Cerebellar nuclear complex (tissue), 1 donor: ENCODE measurements at places on chromosomes 16 and 17.

DNA sequence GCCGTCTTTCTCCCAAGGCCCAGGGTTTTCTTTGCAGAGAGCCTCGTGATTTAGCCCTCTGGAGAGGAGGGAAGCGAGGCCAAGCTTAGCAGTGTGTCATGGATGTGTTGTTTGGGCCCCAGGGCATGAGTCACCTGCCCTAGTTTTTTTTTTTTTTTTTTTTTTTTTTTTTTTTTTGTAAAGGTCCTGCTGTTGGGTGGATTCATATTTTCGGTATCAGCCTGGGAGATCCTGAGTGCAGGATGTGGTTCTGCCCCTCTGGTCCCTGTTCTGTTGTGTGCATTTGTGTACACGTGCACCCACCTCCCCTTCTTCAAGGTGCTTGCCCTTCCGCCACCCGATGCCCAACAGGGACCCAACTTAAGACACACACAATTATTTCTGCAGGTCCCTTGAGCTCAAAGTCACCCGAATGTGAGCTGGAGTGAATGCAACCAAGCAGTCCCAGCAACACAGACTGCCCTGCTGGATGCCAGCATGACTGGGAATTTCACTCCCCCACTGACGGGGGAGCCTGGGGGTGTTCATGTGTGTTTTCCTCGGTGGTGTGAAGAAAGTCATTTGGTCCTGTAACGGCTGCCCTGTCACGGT, 265.8 kb upstream of the TNRC6C start:
- no peak for DNase-seq

- no peak for DNase-seq
Observed at GRCh38 chr17:72531729-72532128, 410.9 kb downstream of the SOX9 start.

DNA sequence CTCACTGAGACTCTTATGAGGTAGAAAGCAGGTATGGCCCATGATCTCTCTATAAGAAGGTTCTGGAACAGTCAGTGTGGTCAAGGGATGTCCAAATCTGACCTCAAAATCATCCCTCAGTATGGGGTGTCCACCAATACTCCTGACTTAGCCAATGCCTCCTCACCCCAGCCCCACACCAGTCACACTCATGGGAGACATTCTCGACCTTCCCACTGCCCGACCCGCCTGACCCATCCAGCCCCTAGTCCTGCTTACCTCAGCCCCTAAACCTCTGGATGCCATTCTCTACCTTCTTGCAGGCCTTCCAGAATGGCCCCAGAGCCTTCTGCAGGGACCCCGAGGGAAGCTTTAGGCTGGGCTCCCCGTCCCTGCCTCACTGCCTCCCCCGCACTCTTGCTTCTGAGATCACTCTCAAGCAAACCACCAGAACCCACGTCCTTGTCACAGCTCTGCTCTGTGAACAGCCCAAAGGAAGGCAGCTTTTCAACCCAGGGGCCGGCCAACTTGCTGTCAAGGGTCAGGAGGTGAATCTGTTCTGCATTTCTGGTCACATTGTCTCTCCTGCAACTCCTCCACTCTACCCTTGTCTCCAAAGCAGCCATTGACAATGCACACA, 44.9 kb upstream of the RBFOX3 start:
- DNase-seq = no peak

GRCh38 chr16:30813821-30814189, 26.8 kb upstream of the ZNF629 start:
- no peak for DNase-seq

- DNase-seq = no peak
Observed at GRCh38 chr17:77571155-77571981, 387.1 kb upstream of the TNRC6C start.

- no peak for DNase-seq
Observed at GRCh38 chr16:81661082-81661481, 118.0 kb upstream of the PLCG2 start.

GRCh38 chr16:53370827-53371226, 63.4 kb upstream of the RBL2 start:
- no peak for DNase-seq

GRCh38 chr16:84396537-84397008, 28.2 kb downstream of the ATP2C2 start:
- no peak for DNase-seq

- DNase-seq = no peak
Observed at GRCh38 chr17:38584350-38584925, 21.3 kb downstream of the SRCIN1 start.

DNA sequence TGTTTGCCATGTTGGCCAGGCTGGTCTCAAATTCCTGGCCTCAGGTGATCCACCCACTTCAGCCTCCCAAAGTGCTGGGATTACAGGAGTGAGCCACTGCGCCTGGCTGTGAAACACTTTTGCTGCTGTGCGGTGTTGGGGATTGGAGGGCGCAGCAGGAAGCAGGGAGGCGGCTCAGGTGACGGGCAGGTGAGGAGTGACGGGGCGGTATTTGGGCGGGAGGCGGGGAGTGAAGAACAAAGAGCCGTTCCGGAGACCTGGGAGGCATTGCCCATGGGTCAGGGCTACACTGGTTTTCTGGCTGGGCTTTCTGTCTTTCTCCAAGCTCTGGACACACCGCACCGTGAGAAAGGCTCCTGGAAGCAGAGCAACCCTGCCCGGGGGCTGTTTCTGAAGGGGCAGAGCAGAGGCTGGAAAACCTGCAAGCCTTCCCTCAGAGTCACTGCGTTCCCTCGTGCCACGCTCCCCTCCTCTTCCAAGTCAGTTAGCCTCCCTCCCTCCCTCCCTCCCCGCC, 22.1 kb downstream of the CRISPLD2 start:
- no peak for DNase-seq

DNA sequence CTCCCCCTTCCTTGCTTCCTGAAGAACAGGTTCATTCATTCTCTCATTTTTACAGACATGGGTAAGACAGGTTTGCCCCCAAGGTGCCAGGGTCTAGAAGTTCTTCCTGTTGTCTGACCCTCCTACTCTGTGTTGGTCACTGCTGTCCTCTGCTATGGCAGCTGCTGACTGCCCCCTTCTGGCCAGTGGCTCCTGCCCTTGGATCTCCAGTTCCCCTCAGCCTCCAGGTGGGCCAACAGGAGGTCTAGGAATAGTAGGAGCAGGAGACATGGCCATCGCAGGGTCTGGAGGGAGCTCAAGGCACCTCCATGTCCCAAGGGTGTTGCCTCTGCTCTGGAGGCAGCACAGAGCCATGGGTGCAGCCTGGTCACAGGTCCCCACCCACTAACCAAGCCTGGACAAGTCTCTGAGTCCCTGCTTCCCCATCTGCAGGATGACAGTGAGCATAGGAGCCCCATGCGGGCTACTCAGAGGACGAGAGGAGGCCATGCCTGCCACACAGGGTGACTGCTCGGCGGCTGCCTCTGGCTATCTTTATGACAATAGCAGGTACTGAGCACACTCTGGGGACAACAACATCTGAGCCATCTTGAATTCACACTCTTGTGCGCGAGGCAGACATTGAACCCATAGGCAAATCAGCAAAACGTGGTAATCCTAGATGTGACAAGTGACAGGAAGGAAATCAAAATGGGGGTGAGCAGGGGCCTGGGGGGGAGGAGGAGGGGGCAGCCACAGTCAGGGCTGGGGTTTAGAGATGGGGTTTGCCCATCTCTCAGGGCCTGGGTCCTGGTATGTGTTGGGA, 27.0 kb upstream of the NXPH3 start:
- DNase-seq = no peak

- no peak for DNase-seq
Observed at GRCh38 chr17:27492470-27492869, 36.2 kb downstream of the KSR1 start.

DNA sequence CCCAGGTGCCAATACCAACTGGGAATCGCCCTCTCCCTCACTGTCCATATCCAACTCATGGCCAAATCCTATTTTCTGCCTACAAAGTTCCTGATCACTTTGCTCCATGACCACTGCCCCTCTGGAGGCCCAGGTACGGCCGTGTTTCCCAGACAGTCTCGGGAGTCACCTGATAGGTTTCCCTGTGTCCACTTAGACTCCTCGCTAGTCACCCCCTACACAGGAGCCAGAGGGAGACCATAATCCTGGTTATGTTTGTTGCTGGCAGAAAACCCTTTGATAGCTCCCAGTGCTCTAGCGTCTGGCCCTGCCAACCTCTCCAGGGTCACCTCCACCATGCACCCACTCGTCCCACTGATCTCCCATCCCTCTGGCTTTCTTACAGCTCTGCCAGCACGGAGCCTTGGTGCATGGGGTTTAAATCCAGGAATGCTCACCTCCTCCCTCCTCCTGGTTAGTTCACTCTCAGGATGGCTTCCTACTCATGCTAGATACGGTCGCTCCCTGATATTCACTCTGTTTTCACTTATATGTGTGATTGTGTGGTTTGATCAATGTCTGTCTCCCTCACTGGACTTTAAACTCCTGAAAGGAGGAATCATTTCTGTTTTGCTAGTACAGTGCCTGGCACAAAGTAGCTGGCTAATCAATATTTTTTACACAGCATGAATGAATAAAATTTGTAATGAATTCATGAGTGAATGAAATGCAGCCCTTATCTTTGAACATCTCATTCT, 7.5 kb upstream of the CALB2 start:
- no peak for DNase-seq

GRCh38 chr17:53142890-53143289, 679.8 kb upstream of the KIF2B start:
- no peak for DNase-seq

- no peak for DNase-seq
Observed at GRCh38 chr17:50853015-50853615, 13.0 kb downstream of the TOB1 start.

- no peak for DNase-seq
Observed at GRCh38 chr17:73371285-73371684, 59.5 kb upstream of the CDC42EP4 start.

DNA sequence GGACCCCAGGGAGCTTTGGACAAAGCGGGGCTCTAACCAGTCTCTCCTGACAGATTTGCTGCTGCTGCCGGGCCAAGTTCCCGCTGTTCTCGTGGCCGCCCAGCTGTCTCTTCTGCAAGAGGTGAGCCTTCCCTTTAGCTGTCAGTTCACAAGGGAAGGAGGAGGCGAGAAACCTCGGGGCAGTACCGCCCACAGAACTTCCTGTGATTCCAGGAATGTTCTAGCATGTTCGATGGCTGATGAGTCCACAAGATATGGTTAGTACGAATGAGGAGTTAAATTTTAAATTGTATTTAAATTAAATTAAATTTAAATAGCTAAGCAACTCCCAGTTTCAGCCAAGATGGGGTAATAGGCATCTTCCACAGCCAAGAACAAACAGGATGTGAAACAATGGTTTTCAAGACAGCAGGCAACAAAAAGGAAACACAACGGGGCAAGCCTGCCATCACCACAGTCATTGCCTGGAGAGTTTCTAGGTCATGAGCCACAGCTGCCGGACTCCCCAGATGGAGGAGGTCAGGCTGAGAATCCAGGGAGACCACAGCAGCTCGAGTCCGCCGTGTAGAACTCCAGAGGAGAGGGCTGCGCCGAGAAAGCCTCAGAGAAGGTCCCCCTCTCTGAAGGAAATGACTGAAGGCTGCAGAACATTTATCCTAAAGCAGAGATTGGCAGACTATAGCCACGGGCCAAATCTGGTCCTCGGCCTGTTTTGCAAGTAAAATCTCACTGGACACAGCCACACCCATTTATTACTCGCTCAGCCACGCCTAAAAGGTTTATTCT, 9.5 kb upstream of the TCF25 start:
- peak; percentile 27 for DNase-seq

DNA sequence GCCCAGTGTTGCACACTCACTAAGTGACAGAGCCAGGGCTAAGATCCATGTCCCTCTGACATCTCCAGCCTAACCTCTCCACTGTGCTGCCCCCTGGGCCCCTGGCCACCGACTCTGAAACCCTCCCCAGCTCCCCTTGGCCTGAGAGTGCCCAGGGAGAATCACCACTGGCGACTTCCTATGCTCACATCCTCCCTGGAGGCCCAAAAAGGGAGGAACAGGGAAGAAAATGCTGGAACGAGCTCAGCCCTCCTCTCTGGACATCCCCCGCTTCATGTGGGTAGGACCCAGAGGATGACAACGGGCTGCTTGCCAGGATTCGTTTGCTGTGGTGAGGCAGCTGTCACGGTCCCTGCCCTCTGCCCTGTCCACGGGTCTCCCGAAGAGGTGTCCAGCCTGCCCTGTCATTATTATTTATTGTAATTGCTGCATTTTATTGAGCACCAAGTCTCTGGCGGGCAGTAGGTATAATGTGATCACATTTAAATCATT, 153.5 kb upstream of the RPL38 start:
- DNase-seq = no peak

DNA sequence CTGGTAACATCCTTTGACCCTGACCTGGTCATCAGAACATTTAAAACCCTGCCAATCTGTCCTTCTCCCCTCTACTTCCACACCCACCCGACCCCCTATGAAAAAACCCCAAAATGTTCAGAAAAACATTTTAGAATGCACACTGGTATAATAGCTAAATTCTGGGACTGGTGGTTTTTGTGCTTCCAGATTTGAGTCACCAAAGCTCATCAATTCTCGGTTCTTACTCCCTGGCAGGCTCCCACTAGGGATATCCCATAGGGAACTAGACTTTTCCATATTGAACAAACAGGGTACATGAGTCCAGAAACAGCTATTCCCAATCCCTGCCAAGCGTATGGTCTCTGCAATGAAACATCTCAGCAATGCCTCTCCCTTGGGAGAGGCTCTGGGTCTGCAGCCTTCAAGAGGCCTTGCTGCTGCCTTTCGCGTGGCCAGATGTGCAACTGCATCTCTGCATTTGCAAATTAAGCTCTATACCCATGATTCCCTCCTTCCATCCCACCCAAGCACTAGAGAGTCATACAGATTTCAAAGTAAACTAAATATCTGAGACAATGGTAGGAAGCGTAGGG, 67.7 kb downstream of the SMG6 start:
- DNase-seq = no peak

GRCh38 chr16:23552161-23552560, 5.0 kb downstream of the EARS2 start:
- no peak for DNase-seq

- no peak for DNase-seq
Observed at GRCh38 chr16:56866955-56867830, 2.2 kb downstream of the SLC12A3 start.
